ENCODE measurements at places on chromosomes 6 and 20.

DNA sequence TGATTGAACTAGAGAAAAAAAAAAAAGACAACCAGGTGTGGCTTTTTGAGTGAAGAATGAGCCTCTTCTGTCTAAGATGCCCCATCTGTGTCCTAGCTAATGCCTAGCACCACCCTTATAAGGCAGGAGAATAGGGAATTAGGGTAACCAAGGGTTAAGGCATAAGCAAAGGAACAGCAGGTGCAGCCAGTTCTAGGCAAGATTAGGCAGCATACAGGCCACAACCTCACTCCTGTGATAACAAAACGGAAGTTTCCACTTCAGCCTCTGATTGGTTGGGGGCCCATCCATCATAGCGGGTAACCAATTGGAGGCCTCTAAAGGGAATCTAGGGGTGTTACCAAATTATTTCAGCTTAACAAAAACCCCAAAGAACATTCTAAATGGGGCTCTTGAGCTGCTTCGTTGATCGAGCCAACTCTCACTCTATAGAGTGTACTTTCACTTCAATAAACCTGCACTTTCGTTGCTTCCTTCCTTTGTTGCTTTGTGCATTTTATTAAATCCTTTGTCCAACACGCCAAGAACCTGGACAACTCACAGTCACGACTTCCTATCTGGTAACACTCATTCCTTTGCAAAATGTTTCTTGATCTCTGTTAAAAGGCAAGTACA is 61.9 kb upstream of the TAGAP start:
- DNase-seq: peak; percentile 99

GRCh38 chr6:37115236-37115895 is 54.6 kb upstream of the PIM1 start:
- no peak for DNase-seq

- DNase-seq: no peak
Observed at GRCh38 chr20:35206802-35207201, 19.7 kb upstream of the MMP24 start.

DNA sequence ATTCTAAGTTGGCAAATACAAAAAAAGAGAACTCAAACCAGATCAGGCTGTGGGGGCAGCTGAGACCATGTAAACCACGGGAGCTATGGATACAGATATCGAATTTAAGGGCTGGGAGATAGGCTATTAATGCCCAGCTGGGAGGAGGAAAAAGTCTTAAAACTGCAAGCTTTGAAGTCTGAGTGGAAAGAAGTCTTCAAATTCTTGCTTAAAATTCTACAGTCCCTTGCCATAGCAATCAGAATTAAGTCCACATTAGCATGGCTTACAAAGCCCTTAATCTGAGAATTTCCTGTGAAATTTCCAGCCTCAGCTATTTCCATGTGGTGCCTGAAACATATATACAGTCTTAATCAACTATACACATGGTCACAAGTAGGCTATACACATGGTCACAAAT is 465.0 kb upstream of the HSF2 start:
- no peak for DNase-seq

GRCh38 chr6:170041526-170041925 is 249.4 kb downstream of the DLL1 start:
- DNase-seq: no peak

- no peak for DNase-seq
Observed at GRCh38 chr6:52564856-52565255, 12.0 kb downstream of the TRAM2 start.

DNA sequence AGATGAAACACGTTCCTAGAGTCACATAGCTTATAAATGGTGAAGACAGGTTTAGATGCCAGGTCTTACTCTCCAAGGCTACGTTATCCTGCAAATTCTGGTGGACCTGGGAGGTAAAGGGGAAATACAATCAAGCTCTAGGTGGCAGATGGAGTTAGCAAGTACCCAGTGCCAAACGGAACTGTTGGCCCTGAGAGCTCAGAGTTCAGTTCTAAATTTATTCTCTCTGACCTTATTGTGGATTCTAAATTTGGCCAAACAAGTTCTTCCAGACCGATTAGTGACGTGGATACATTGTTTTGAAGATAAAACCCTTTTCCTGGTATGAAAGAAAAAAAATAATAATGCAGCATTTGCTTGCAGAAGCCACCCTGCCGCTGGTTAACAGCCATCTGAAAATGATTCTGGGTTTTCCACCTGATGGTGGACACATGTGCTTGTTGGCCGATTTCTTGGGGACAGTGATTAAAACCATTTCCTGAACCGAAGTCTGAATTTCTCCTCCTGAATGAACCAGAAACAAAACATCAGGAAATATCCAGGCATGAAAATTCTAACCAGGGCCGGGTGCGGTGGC is 32.5 kb downstream of the RIPOR3 start:
- no peak for DNase-seq

DNA sequence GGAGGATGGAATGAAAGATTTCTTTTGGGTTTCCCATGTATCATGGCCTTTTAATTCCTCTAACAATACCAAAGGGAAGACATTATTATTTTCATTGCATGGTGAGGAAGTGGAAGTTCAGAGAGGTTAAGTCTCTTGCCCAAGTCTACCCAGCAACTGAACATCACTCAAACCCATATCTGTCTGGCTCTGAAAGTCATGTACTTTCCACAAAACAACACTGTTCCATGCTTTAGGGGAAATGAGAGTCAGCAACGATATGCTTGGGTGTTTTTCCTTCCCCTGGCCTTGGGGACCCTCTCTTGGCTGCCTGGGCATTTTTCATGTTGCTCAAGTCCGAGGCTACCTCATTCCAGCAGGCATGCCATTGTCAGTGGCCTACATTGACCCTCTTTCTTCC is 118.8 kb downstream of the ADTRP start:
- DNase-seq: no peak

- no peak for DNase-seq
Observed at GRCh38 chr20:59322081-59322480, 21.7 kb downstream of the EDN3 start.

DNA sequence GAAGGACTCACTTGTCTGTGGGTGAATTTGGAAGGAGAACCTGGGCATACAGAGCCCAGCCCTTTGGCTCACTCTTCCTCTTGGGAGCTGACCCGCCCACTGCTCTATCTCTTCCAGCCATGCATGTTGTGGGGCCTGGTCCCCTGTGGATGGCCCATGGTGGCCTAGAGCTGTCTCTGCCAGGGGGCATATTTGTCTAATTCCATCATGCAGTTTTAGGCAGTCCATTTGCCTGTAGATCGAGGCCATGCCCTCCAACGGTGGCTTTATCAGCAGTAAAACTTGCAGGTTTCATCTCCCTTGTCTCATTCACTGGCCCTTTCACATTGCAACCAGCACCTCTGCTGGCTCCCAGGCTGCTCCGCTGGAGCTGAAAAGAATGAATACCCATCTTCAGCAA is 12.9 kb upstream of the EZR start:
- no peak for DNase-seq
